Heart right ventricle (tissue), 16 donors: ENCODE measurements at places on chromosomes 7 and 10.

GRCh38 chr7:77242554-77242953 is 42.9 kb upstream of the FGL2 start:
- peaks cover 71% of the 10 kb centered on the region for H3K4me1 ChIP-seq
- no peaks in the 10 kb centered on the region for H3K36me3 ChIP-seq
- no peaks in the 10 kb centered on the region for H3K27me3 ChIP-seq
- no peak overlapping the region for H3K4me3 ChIP-seq
- no peak for DNase-seq

DNA sequence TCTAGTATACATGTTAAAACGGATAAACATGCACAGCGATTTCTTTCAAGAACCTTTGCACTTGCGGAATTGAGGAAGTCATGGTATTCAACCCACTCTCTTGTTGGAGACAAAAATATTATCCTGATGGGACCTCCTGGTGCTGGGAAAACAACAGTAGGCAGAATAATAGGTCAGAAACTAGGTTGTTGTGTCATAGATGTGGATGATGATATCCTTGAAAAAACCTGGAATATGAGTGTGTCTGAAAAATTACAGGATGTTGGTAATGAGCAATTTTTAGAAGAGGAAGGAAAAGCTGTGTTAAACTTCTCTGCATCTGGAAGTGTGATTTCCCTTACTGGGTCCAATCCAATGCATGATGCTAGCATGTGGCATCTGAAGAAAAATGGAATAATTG is 6.9 kb downstream of the THNSL1 start:
- DNase-seq = no peak
- H3K27me3 ChIP-seq = no peaks in the 10 kb centered on the region
- no peak overlapping the region for H3K4me3 ChIP-seq

DNA sequence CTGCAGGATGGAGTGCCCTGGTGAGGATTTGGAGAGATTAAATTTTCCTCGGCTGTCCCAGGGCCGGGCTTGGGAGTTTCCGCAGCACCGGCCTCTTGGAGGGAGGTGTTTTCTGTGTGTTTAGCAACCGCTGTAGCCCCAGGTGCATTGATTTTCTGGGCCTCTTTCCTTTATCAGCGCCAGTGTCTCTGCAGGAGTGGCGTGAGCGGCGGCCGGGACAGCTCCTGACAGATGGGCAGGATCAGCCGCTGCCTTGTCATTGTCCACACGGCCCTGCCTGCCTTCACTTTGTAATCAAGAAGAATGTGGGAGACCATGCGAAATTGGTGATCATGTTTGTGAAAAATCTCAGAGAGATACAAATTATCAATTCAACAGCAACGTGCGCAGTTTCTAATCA is 32.4 kb downstream of the NKX6-2 start:
- no peak overlapping the region for H3K27ac ChIP-seq
- no peaks in the 10 kb centered on the region for H3K27me3 ChIP-seq
- no peak overlapping the region for H3K4me3 ChIP-seq
- H3K4me1 ChIP-seq = no peaks in the 10 kb centered on the region

- H3K27me3 ChIP-seq = no peaks in the 10 kb centered on the region
- no peak overlapping the region for H3K4me3 ChIP-seq
- H3K36me3 ChIP-seq = no peaks in the 10 kb centered on the region
- H3K27ac ChIP-seq = no peak overlapping the region
- H3K4me1 ChIP-seq = no peaks in the 10 kb centered on the region
Measured at GRCh38 chr10:62528441-62528840, 154.3 kb downstream of the ZNF365 start.

DNA sequence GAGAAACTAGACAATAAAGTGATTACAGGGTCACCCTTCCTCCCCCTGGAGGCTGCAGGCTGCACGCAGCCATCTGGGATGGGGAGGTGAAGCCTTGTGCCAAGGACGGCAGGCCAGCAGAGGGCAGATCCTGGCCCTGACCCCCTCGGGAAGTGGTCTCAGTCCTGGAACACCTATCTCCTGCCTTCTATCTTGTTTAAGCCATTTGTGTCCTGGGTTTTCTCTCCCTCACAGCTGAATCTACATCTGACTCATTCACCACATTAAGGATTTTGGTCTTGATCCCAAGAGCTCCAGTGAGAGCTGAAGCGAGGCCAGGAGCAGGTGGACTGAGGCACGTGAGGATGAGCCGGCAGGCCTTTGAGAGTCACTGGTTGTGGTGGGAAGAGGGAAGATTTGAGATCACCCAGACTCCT is 16.4 kb upstream of the PARP12 start:
- no peak for DNase-seq
- H3K36me3 ChIP-seq = no peaks in the 10 kb centered on the region
- no peaks in the 10 kb centered on the region for H3K27me3 ChIP-seq
- no peak overlapping the region for H3K4me3 ChIP-seq

- DNase-seq = no peak
- no peak overlapping the region for H3K4me3 ChIP-seq
- no peak overlapping the region for H3K27ac ChIP-seq
- H3K27me3 ChIP-seq = no peaks in the 10 kb centered on the region
- peaks cover 14% of the 10 kb centered on the region for H3K4me1 ChIP-seq
Measured at GRCh38 chr10:44928462-44928861, 17.3 kb downstream of the TMEM72 start.

DNA sequence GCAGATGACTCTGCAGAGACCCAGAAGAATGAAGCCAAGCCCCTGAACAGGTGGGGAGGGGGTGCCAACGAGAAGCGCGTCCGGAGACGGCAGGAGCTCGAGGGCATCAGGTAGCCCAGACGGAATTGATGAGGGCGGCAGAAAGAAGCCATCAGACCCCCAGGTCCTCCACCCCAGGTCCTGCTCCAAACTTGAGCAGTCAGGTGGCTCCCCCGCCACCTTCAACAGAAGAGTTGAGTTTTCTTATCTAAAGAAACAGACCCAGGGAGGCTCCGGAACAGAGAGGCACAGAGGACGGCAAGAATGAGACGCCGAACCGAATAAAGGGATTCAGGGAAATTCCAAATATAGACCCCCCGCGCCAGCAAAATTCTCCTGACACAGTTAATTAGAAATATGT is 22.2 kb downstream of the RGS10 start:
- DNase-seq = no peak
- no peak overlapping the region for H3K27ac ChIP-seq
- H3K36me3 ChIP-seq = no peaks in the 10 kb centered on the region
- H3K27me3 ChIP-seq = no peaks in the 10 kb centered on the region
- H3K4me3 ChIP-seq = no peak overlapping the region

DNA sequence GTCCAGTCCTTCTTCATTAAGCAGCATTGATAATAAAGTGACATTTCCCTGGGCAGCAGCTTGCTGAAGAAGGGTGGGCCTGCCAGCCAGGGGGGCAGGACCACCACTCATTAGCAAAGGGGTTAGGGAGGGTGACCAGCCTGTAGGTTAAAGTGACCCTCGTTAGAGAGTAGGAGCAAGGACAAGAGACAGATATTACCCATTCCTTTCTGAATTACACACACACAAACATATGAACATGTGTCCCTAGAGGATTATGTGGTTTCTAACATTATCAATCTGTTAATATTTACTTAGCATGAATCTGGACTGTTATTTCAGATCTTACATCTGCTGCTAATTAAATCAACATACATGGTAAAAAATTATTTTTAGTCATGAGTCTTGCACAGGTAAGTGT is 88.9 kb downstream of the CTTNBP2 start:
- no peak overlapping the region for H3K4me3 ChIP-seq
- no peak for DNase-seq
- no peaks in the 10 kb centered on the region for H3K27me3 ChIP-seq
- no peaks in the 10 kb centered on the region for H3K4me1 ChIP-seq

DNA sequence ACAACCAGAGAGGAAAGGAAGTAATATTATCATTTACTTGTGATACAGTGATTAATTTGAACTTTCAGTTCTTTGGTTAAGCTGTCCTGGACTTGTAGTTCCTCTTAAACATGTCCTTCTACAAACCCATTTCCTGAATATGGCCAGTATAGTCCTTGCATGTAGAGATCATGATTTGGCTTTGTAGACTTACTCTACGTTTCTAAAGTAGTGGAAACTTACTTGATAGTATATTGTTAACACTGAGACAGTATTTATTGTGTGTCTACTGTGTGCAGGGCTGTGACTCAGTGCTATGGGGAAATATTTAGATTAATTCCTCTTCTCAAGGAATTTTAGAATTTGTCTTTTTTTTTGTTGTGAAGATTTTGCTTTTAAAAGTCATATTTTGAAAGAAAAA is 109.5 kb downstream of the NRF1 start:
- H3K4me3 ChIP-seq = no peak overlapping the region
- no peaks in the 10 kb centered on the region for H3K27me3 ChIP-seq
- H3K27ac ChIP-seq = no peak overlapping the region
- H3K4me1 ChIP-seq = no peaks in the 10 kb centered on the region

DNA sequence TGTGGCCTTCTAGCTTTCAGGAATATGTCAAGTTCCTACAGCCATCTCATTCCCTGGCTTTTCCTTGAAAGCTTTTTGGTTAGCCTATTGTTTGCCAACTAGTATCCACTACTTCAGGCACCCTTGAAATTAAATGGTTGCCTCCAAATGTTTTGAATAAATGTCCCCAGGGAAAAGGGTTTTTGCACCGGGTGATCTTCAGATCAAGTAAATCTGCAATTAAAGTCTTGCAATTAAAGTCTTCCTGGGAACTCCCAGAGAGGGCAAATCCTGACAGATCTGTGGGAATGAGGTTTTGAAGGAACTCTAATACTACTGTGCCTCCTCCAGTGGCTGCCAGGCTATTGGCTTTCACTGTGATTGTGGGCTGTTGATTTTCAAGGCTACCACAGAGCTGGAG is 17.7 kb upstream of the ZNRF2 start:
- no peaks in the 10 kb centered on the region for H3K36me3 ChIP-seq
- no peak overlapping the region for H3K4me3 ChIP-seq
- no peaks in the 10 kb centered on the region for H3K27me3 ChIP-seq
- H3K27ac ChIP-seq = no peak overlapping the region
- DNase-seq = no peak

GRCh38 chr10:3893901-3894563 is 109.0 kb upstream of the KLF6 start:
- no peaks in the 10 kb centered on the region for H3K27me3 ChIP-seq
- no peak for DNase-seq
- peak overlapping the region; percentile 55 for H3K27ac ChIP-seq
- no peaks in the 10 kb centered on the region for H3K36me3 ChIP-seq
- peaks cover 9% of the 10 kb centered on the region for H3K4me1 ChIP-seq

DNA sequence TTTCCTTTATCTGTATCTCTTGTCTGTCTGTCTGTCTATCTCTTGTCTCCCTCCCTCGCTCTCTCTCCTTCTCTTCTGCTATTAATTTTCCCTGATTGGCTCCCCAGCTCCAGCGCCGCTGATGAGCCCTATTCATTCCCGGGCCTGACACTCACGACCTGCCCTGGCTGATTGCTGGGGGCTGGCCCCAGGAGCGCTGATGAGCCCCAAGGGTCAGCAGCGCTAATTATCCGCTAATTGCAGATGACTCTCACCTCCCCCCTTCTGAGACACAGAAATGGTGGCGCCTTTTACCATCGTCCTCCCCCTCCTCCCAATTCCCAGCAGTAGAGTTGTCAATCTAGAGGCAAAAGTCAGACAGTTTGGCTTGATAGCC is 1.3 kb upstream of the GBX1 start:
- peaks cover 52% of the 10 kb centered on the region for H3K27me3 ChIP-seq
- H3K4me1 ChIP-seq = peaks cover 7% of the 10 kb centered on the region
- H3K27ac ChIP-seq = no peak overlapping the region
- no peak for DNase-seq
- H3K4me3 ChIP-seq = no peak overlapping the region
- no peaks in the 10 kb centered on the region for H3K36me3 ChIP-seq

- DNase-seq = no peak
- no peaks in the 10 kb centered on the region for H3K27me3 ChIP-seq
- H3K27ac ChIP-seq = no peak overlapping the region
- H3K36me3 ChIP-seq = no peaks in the 10 kb centered on the region
Measured at GRCh38 chr10:94353336-94353735, 9.4 kb downstream of the NOC3L start.

DNA sequence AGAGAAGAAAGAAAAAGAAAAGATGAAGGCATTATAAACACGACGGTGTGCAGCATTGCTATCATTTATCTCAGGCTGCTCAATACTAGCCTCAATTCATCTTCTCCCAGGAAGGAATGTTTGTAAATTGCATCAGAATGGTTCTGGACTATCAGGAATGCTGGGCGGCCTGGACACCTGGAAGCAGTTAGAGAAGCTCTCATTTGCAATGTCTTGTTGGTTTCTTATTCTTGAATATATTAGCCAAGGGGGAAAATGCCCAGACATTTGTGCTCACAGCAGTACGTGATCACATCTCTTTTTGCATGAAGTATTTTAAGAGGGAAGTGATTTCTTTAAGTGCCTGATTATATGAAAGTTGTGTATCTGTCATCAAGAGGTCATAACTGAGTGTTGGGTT is 85.6 kb upstream of the IMMP2L start:
- H3K4me3 ChIP-seq = no peak overlapping the region
- H3K27me3 ChIP-seq = no peaks in the 10 kb centered on the region
- H3K4me1 ChIP-seq = no peaks in the 10 kb centered on the region
- no peak overlapping the region for H3K27ac ChIP-seq

- H3K4me3 ChIP-seq = no peak overlapping the region
- H3K27me3 ChIP-seq = no peaks in the 10 kb centered on the region
- peaks cover 61% of the 10 kb centered on the region for H3K4me1 ChIP-seq
Measured at GRCh38 chr10:122499491-122499941, 38.2 kb downstream of the HTRA1 start.

- no peak overlapping the region for H3K4me3 ChIP-seq
- peaks cover 8% of the 10 kb centered on the region for H3K27me3 ChIP-seq
- peak; percentile 64 for DNase-seq
- H3K36me3 ChIP-seq = no peaks in the 10 kb centered on the region
- no peak overlapping the region for H3K27ac ChIP-seq
Measured at GRCh38 chr10:110354322-110354766, 49.6 kb upstream of the SMNDC1 start.

DNA sequence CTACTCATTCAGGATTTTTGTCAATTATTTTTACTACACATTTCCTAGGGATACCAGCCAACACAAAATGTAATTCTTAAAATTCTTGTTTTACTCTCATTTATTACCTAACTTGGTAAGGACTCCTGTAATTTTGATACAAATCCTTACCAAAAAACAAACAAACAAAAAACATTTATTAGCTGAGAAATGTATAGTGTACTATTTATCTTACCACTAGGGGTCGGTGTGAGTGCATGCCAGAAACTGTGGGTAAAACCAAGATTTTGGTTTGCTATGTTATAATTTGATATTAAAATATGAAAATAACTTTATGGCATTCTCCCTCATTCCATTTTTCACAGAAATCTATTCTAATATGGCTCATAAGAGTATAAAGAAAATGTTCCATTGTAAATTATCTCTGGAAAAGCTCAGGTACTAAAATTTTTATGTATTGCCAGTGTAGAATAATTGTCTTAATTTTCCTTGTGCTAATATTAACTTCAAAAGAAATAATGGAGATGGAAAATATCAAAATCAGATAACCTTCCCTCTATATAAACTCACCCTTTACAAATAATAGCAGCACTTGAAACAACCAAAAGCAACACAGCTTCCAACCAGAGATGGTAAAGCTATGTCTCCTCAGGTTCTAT is 290.8 kb upstream of the PCDH15 start:
- no peaks in the 10 kb centered on the region for H3K4me1 ChIP-seq
- no peaks in the 10 kb centered on the region for H3K36me3 ChIP-seq
- DNase-seq = no peak
- H3K27ac ChIP-seq = no peak overlapping the region
- no peaks in the 10 kb centered on the region for H3K27me3 ChIP-seq
